ENCODE measurements at places on chromosomes 3 and 15.

- peak; percentile 45 for DNase-seq
Observed at GRCh38 chr3:129633751-129634481, 27.4 kb upstream of the PLXND1 start.

DNA sequence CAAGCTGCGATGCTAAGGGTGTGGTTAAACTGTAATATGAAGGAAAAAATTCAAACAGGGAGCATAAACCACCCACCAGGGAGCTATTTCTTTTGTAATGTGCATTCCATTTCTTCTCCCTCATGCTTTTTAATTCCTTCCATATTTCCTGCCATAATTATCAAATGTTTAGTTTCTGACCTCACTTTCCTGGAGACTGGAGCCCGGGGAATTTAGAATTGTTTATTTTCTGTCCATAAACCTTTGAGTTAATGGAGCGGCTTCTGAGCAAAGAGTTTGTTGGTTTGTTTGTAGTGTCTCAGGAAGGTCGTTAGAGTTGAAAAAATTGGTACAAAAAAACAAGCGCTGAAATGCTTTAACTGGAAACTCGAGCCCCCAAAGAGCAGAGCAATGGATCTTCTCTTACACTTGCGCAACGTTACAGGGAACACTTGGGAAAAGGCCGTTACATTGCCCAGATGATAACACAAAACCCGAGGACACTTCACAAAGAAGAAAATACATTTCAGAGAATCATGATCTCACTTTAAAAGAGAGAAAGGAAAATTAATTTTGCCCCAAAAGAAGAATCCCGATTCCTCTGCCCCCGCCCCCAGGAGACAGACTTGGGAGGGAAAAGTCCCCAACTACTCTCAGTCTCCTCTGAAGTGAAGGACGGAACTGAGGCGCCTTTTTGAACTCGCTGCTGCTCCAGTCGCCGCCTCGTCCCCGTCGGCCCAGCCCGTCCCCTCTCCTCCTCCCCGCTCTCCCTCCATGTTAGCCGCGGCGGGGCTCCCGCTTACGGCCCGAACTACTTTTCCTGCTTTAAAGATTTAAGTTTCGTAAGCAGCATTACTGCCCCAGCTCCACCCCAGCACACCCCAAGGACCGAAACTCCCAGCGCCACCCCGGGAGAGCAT, 842 bp downstream of the FSTL1 start:
- DNase-seq: no peak

DNA sequence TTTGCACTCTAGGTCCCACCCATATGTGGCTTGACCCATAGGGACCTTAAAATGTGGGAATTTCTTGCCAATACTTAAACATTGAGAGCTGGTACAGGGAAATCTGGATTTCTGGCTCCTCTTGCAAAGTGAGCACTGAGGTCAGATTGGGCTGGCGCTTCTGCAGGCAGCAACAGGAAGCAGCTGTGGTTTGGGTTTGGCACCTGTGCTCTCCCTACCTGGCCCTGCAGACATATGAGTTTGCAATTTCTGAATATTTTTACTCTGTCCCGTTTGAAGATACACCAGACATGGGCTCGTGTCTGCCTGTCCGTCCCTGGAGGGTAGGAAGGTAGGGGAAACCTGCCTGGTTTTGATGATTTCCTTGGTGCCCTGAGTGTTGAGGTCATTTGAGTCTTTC, 74.8 kb upstream of the SEC13 start:
- DNase-seq: no peak

GRCh38 chr3:37586280-37586679, 275.4 kb upstream of the CTDSPL start:
- DNase-seq: no peak

- DNase-seq: no peak
Observed at GRCh38 chr3:10644189-10644588, 138.8 kb upstream of the ATP2B2 start.

GRCh38 chr3:117322866-117323265, 613.3 kb downstream of the TUSC7 start:
- DNase-seq: peak; percentile 19

DNA sequence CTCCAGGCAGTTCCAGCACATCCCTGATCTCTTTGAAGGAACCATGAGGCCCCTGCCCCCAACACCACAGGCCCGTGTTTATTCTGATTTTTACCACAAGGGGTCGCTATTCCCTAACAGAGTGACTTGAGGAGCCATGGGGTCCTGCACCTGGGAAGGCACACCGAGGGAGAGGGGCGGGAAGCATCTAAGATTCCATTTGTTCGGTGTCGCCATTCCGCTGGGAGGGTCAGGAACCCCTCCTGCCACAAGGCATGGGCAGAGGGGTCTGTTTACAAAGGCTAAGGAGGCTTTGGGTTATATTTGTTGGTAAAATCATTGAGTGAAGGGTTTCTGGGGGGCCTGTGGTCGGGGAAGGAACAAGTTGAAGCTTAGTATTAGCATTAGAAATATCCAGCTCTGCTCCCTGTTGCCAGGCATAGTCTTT, 77.1 kb downstream of the WDR76 start:
- no peak for DNase-seq

DNA sequence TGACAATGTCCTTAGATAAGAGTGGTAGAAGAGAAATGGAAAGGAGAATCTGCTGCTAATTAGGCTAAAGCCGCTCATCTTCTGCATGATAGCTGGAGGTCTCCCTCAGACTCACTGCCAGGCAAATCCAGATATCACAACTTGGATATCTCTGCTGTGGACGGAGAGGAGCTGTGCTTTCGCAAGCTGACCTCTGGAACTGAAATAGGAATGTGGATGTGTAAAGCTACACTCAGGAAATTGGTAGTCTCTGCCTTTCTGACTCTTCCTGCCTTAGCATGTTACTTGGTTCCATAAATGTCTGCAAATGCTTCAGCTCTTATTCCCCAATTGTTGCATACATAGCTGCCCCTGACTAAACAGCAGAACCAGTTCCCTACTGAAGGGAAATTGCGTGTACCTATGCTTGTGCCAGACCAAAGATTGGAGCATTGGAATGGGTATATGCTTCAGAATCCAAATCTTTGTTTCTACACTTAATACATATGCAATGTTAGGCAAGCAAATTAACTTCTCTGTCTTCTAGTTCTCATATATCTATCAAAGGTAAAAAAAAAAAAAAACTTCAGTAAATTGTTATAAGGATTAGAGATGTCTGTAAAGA, 74.7 kb upstream of the ROBO2 start:
- no peak for DNase-seq
